ENCODE measurements at places on chromosomes 12 and 14. TPM values are rescaled to one million over a fixed set of nuclear protein-coding genes. Genes with fewer than 3 reads are reported as not detected.

GRCh38 chr14:54877015-54877702 lies 25.5 kb downstream of the GCH1 start:
- H3K36me3 ChIP-seq: no peaks in the 10 kb centered on the region
- peaks cover 6% of the 10 kb centered on the region for H3K4me1 ChIP-seq
- H3K27ac ChIP-seq: no peak overlapping the region
- H3K4me3 ChIP-seq: no peak overlapping the region
- no peak for DNase-seq
- H3K27me3 ChIP-seq: no peaks in the 10 kb centered on the region

Gene ZNF891
- total RNA-seq: 5.4 TPM

GRCh38 chr12:1890119-1890703 lies 28.2 kb downstream of the CACNA2D4 start:
- H3K4me1 ChIP-seq: no peaks in the 10 kb centered on the region
- H3K36me3 ChIP-seq: no peaks in the 10 kb centered on the region
- no peak overlapping the region for H3K4me3 ChIP-seq
- no peak overlapping the region for H3K27ac ChIP-seq

DNA sequence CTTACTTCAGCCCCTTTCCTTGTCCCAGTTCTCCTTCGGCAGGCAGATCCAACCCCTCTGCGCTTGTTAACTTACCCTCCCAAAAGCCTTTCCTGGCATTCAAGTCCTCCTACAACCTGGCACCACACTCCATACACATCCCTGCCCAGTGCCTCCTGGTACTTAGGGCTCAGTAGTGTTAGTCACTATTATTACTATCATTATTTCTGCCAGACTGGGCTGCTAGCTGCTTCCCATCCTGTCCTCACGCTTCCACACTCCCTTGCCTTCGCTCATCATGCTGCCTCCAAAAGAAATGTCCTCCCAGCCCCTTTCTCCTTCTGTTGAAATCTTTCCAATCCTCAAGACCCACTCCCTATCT lies 1.6 kb upstream of the HDAC7 start:
- peaks cover 68% of the 10 kb centered on the region for H3K4me1 ChIP-seq
- no peaks in the 10 kb centered on the region for H3K27me3 ChIP-seq
- H3K36me3 ChIP-seq: no peaks in the 10 kb centered on the region
- peak overlapping the region; percentile 98 for H3K27ac ChIP-seq
- DNase-seq: no peak

DNA sequence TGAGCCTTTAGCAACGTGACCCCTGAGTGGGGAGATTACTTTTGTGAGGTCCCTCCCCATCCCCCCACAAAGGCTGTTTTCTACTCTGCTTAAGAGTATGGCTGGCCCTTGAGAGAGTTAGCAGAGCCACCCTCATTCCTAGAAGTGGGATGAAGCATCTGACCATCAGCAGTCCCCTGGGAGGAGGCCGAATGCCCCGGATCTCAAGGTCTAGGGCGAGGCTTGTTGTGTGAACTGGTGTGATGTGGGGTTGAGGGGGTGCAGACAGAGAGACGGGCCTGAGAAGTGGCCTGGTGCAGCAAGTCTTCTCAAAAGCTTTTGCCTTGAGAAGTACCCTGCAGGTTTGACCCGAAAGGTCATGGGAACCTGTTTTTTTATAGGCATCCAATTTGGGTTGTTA lies 153.0 kb upstream of the FKBP4 start:
- H3K27ac ChIP-seq: peak overlapping the region; percentile 81
- no peak overlapping the region for H3K4me3 ChIP-seq
- no peaks in the 10 kb centered on the region for H3K27me3 ChIP-seq
- DNase-seq: no peak
- peaks cover 26% of the 10 kb centered on the region for H3K4me1 ChIP-seq

DNA sequence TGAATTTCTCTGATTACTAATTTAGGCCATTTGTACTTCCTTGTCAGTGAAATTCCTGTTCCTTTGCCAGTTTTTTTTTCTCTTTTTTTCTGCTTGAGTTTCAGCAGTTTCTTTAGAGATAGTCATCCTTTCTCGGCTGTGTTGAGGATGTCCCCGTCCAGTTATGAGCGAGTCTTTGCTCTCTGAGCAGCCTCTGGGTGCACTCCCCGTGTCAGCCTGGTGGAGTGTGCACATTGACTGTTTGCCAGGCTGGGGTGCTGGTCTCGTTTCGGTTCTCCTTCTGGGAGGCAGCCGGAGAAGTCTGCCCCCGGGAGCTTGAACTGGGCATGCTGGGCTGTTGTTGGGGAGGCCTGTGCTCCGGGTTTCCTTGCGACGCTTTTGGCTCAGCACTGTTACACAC lies 3.0 kb downstream of the PACS2 start:
- no peaks in the 10 kb centered on the region for H3K27me3 ChIP-seq
- H3K27ac ChIP-seq: peak overlapping the region; percentile 40
- no peak for DNase-seq
- H3K36me3 ChIP-seq: no peaks in the 10 kb centered on the region

- DNase-seq: no peak
- no peak overlapping the region for H3K27ac ChIP-seq
- H3K27me3 ChIP-seq: no peaks in the 10 kb centered on the region
These were observed 42.7 kb downstream of the DBX2 start for GRCh38 chr12:45008211-45008610.

Gene KRT81
- total RNA-seq: not detected

- no peaks in the 10 kb centered on the region for H3K36me3 ChIP-seq
- no peaks in the 10 kb centered on the region for H3K27me3 ChIP-seq
- H3K27ac ChIP-seq: peak overlapping the region; percentile 58
- H3K4me3 ChIP-seq: no peak overlapping the region
These were observed 12.5 kb downstream of the CFAP54 start for GRCh38 chr12:96501908-96502307.

DNA sequence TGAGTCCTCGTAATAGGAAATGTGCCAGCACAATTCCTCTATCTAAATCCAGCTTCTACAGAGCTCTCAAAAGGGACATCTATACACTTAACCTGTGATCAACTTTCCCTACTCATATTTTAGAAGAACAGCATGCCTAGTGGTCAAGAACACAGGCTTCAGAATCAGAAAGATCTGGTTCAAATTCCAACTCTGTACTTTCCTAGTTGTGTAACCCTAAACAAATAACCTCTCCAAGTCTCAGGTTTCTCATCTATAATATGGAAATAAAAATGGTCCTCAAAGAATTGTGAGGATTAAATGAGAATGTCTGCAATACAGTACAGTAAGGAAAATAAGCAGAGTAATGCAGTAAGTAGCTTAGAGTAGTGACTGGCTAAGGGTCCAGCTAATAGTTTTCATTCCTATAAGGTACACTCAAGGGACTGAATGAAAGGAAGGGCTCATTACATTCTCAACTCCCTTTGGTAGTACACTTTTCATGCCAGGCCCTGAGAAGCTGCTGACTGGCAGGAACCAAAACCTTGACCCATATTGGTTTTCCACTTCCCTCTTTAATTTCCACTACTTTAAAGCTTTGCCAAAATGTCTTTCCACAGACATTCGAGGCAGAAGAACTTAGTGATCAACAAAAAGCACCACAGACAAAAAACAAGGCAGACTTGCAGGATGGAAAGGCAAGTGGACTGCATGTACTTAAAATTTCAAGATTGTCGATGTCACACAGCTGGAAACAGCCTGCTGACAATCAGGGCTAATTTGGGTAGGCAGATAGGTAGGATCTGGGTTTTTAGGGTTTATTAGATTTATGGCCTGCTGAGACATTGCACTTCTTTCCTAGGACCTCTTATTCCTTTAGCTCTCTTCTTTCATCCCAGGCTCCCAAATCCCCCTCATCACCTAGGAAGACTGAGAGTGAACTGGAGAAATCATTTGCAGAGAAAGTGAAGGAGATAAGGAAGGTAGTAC lies 4.3 kb downstream of the CCDC196 start:
- no peaks in the 10 kb centered on the region for H3K36me3 ChIP-seq
- no peaks in the 10 kb centered on the region for H3K27me3 ChIP-seq
- no peak overlapping the region for H3K27ac ChIP-seq
- no peaks in the 10 kb centered on the region for H3K4me1 ChIP-seq
- no peak overlapping the region for H3K4me3 ChIP-seq
- no peak for DNase-seq

GRCh38 chr12:64826234-64826633 lies 1.8 kb downstream of the TBC1D30 start:
- peak overlapping the region; percentile 32 for H3K4me3 ChIP-seq
- peaks cover 24% of the 10 kb centered on the region for H3K4me1 ChIP-seq
- no peak for DNase-seq
- no peaks in the 10 kb centered on the region for H3K36me3 ChIP-seq
- peaks cover 9% of the 10 kb centered on the region for H3K27me3 ChIP-seq

GRCh38 chr12:132622437-132623071 lies 4.0 kb downstream of the P2RX2 start:
- H3K36me3 ChIP-seq: peaks cover 18% of the 10 kb centered on the region
- peaks cover 4% of the 10 kb centered on the region for H3K27me3 ChIP-seq
- peak; percentile 22 for DNase-seq
- H3K4me1 ChIP-seq: peaks cover 6% of the 10 kb centered on the region

- H3K27ac ChIP-seq: no peak overlapping the region
- H3K36me3 ChIP-seq: no peaks in the 10 kb centered on the region
- no peak for DNase-seq
- H3K4me1 ChIP-seq: no peaks in the 10 kb centered on the region
- no peaks in the 10 kb centered on the region for H3K27me3 ChIP-seq
- no peak overlapping the region for H3K4me3 ChIP-seq
These were observed 70.4 kb upstream of the BTG1 start for GRCh38 chr12:92216092-92216491.

- no peaks in the 10 kb centered on the region for H3K27me3 ChIP-seq
- H3K4me1 ChIP-seq: no peaks in the 10 kb centered on the region
- no peak for DNase-seq
- no peak overlapping the region for H3K27ac ChIP-seq
- H3K36me3 ChIP-seq: no peaks in the 10 kb centered on the region
These were observed 138.8 kb upstream of the WSCD2 start for GRCh38 chr12:107990325-107990724.

DNA sequence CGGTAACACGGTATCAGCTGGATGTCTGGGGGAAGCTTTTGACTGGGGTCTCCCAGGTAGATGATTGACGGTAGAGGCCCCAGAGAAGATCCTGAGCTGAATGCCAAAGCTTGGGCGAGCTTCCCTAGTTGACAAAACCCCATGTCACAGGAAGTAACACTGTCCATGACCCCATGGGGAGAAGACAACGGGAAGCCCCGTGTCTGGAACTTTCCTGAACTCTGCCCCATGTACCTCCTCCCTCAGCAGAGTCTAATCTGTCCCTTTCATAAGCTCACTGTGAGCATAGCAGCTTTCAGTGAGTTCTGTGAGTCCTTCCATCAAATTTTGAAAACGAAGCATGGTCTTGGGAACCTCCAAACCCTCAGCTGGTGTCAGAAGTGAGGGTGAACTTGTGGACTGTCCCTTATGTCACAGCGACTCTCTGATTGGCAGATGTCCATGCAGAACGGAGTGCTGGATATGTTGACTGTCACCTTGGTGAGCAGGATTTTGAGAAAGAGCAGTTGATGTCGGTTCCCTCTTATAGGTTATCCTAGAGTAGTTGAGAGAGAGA lies 29.7 kb upstream of the BEGAIN start:
- DNase-seq: no peak
- no peak overlapping the region for H3K27ac ChIP-seq
- H3K4me3 ChIP-seq: no peak overlapping the region
- no peaks in the 10 kb centered on the region for H3K36me3 ChIP-seq

DNA sequence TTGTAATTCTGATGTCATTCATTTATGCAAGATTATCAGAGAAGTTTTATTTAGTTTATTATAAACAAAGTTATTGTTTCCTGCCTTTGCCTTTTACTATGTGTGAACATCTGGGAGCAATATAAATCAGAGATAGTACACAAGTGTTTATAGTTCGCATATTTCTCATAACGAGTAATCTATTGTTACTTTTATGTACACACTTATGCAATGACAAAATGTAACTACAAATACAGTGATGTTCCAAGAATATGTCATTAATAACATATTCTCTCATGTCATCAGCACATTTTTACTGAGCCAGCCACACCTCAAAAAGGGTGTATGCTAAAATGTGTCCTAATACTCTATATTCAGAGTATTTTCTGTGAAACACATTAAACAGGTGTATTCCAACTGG lies 243.2 kb downstream of the ALX1 start:
- no peaks in the 10 kb centered on the region for H3K4me1 ChIP-seq
- no peaks in the 10 kb centered on the region for H3K27me3 ChIP-seq
- no peak overlapping the region for H3K27ac ChIP-seq
- H3K4me3 ChIP-seq: no peak overlapping the region

Gene SYNDIG1L
- total RNA-seq: 0.21 TPM

DNA sequence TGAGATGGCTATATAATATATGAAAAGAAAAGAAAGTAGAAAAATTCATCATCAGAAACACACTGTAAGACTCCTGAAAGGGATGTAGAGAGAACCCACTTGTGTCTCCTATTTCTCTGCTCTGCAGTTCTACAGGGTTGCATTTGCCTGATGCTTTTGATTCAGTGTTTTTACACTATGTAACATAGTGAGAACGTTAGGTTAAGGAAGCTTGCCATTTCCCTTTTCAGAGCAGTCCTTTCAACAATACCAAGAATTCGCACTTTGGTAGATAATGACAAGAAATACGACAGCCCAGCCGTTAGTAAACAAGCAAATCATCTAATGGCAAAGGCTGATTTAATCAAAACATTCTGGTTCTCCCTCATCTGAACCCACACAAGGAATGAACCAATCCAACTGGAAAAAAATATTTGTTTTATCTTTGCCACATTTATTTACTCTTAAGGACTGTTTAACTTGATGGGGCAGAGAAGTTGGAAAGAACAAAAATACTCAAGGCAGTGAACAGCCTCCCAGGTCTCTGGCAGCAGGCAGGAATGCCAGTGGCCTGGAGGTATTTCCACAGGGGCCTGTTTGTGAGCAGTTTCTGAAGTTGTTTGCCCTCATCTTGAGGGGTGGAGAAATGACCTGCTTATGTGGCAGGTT lies 30.8 kb upstream of the SOCS2 start:
- no peaks in the 10 kb centered on the region for H3K27me3 ChIP-seq
- H3K36me3 ChIP-seq: no peaks in the 10 kb centered on the region
- H3K4me3 ChIP-seq: no peak overlapping the region

DNA sequence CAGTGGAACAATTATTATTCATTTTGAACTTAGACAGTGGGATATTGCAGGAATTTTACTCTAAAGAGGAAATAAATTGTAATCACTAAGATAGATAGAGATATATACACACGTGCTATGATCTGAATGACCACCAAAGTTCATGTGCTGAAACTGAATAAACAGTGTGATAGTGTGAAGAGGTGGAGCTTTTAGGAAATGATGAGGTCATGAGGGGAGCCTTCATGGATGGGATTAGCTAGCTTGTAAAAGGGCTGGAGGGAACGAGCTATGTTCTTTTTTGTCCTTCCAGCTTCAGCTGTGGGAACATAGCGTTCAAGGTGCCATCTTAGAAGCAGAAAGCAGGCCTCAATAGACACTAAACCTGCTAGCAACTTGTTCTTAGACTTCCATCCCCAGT lies 191.5 kb upstream of the LRIG3 start:
- no peak for DNase-seq
- H3K4me3 ChIP-seq: no peak overlapping the region
- H3K36me3 ChIP-seq: no peaks in the 10 kb centered on the region

- no peak overlapping the region for H3K27ac ChIP-seq
- no peaks in the 10 kb centered on the region for H3K36me3 ChIP-seq
- no peaks in the 10 kb centered on the region for H3K4me1 ChIP-seq
- no peak for DNase-seq
These were observed 91.5 kb upstream of the PTGDR start for GRCh38 chr14:52175982-52176502.

Gene MYH6
- total RNA-seq: not detected

- no peak for DNase-seq
- no peaks in the 10 kb centered on the region for H3K27me3 ChIP-seq
- H3K36me3 ChIP-seq: no peaks in the 10 kb centered on the region
These were observed 189.0 kb upstream of the FRMD6 start for GRCh38 chr14:51462706-51463105.

Gene BATF
- 9.5 TPM for total RNA-seq

Gene GEMIN2
- total RNA-seq: 9.5 TPM

Gene TMEM117
- total RNA-seq: 30.8 TPM

Gene FAM90A1
- not detected for total RNA-seq
